ENCODE measurements at places on chromosomes 7 and 10. TPM values are rescaled to one million over a fixed set of nuclear protein-coding genes. Genes with fewer than 3 reads are reported as not detected.

TBXAS1 gene
- total RNA-seq, result 2.0 TPM

AMPH gene
- not detected for total RNA-seq

ZPBP gene
- not detected for total RNA-seq

PLXDC2 gene
- not detected for total RNA-seq

ATG9B gene
- total RNA-seq, result 7.4 TPM

JAKMIP3 gene
- 0.08 TPM for total RNA-seq

TAS2R5 gene
- 0.99 TPM for total RNA-seq

ZDHHC16 gene
- 36.2 TPM for total RNA-seq

Measured in activated CD8-positive, alpha-beta T cell treated with anti-CD3 and anti-CD28 coated beads, Interleukin-2, amount 10 ng/mL, durations not matched to agents 7 days and 5 days (primary cell).